NCI-H69 (cell line): ENCODE measurements at places on chromosomes 11 and 22.
A peak's percentile ranks its signal among the peaks of the same experiment; 100 is the strongest.

GRCh38 chr11:18615628-18616392 lies 16.2 kb downstream of the MISFA start:
- DNase-seq = no peak

DNA sequence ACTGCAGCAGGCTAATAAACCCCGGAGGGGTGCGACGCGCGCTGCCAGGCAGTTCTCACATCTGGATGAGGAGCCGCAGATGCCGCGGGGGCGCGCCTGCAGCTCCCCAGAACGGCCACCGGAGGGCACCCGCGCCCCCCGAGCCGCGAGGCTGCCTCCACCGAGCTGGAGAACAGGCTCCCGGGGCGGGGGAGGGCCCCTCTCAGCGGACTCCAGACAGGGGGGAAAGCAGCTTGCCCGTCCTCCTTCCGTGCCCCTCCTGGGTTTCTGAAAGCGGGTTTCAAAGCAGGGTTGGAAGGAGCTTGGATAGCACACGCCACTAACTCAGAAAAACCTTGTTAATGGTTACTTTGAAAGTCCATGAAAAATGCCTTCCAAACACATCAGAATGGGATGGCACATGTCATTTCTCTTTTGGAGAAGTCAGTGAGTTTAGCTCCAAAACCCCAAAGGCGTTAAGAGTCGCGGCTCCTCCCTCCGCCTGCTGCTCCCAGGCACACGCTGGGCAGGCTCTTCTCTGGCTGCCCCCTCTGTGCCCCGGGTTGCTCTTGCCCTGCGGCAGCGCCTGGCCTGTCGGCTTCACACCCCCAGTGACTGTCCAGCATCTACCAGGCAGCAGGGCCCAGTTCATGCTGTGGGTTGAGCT lies 317.8 kb downstream of the NTM start:
- DNase-seq = peak; percentile 86

- no peak for DNase-seq
Observed at GRCh38 chr22:44935724-44936123, 74.1 kb downstream of the PHF21B start.

- no peak for DNase-seq
Observed at GRCh38 chr22:19721330-19722177, 1.8 kb upstream of the GP1BB start.

- no peak for DNase-seq
Observed at GRCh38 chr11:134524896-134525845, 113.1 kb upstream of the B3GAT1 start.

DNA sequence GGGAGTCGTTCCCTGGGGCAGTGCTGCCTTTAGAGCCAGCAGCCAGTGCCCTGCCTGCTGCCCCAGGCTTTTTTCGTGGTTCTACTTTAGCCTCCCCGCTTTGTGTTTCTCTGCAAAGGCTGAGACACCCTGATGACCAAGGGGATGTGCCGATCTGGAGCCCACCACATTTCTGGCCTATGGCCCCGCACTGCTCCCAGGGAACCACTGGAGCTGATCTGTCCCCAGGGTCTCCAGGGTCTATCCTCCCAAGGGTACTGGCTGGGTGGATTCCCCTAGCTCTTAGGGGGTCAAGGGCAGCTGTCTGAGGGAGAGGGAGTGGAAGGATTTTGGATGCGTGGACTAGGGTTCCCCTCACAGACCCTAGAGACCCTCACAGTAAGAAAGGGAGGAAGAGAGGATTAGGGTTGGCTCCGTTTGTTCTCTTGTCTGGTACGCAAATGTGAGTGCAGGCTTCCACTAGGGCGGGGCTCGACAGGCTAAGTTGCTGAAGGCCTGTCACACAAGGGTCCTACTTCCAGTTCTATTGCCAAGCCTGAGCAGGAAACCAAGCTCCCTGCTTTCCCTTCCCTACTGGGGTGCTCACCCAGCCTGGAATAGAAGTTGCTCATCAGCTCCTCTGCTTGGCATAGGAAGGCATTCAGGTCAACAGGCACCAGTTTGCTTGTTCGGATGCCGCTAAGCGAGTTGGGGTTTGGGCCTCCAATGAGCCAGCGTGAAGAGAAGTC lies 19.3 kb downstream of the TREH start:
- peak; percentile 42 for DNase-seq

- DNase-seq = no peak
Observed at GRCh38 chr11:64660205-64660604, 62.8 kb downstream of the NRXN2 start.

- DNase-seq = no peak
Observed at GRCh38 chr22:22388494-22388893, 120.0 kb downstream of the ZNF280B start.

DNA sequence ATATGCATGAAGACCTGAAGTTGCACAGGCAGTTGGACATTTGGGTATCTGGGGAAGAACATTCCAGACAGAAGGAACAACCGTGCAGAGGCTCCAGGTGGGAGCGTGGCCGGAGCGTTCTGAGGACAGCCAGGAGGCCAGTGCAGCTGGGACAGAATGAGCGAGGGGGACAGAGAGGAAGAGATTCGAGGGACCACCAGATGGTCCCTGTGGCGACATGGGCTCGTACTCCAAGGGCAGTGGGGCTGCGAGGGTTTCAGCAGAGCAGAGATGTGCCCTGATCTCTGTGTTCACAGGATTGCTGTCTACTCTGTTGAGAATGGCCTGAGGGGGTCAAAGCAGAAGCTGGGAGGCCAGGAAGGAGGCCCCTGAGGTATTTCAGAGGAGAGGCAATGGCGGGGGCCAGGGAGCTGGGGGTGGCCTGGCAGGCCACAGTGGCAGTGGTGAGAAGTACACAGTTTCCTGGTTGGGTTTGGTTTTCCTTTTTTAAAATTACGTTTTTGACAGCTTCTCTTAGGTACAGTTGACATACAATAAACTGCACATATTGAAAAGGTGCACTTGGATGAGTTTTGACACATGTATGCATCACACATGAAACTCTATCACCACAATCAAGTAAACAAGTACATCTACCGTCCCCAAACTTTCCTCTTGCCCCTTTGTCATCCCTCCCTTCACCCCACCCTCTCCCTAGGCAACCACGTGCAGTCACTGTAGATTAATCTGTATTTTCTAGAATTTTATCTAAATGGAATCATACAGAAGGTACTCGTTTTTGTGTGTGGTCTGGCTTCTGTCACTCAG lies 24.8 kb upstream of the SOX10 start:
- DNase-seq = no peak

GRCh38 chr11:26930518-26931247 lies 63.2 kb upstream of the FIBIN start:
- no peak for DNase-seq

GRCh38 chr11:65918211-65919140 lies at the start of gene C11orf68:
C11orf68 (minus strand) TSS chr11:65919062; CDS start chr11:65919031, 31 bp downstream.
- peak; percentile 76 for DNase-seq

- no peak for DNase-seq
Observed at GRCh38 chr11:35424157-35424940, 5.0 kb upstream of the SLC1A2 start.

- no peak for DNase-seq
Observed at GRCh38 chr11:102447193-102447592, 5.4 kb downstream of the TMEM123 start.

GRCh38 chr22:49317369-49317768 lies 510.3 kb downstream of the BRD1 start:
- peak; percentile 4 for DNase-seq

GRCh38 chr11:64299847-64300648 lies at the start of gene CATSPERZ:
CATSPERZ (plus strand) TSS chr11:64300358; CDS start chr11:64300411, 53 bp downstream.
- no peak for DNase-seq

DNA sequence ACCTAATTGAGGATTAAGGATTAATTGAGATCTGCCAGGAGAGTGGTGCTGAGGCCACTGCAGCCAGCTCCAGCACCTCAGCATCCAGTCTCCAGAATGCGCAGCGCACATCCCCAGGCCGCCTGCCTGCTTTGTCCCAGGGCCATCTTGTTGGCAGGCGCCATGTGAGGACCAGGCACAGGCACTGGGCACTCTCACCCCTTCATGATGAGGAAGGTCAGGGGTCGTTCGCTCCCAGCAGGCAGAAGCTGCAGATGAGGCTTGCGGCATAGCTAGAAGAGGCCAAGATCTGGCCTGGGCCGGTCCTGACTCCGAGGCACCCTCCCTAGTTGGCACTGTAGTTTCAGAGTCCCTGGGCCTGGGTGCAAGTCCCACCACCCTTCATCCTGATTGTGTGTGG lies 6.4 kb downstream of the CABP2 start:
- no peak for DNase-seq

- no peak for DNase-seq
Observed at GRCh38 chr11:32122200-32122599, 31.3 kb downstream of the RCN1 start.
